ENCODE measurements at places on chromosomes 11 and 22. TPM values are rescaled to one million over a fixed set of nuclear protein-coding genes. Genes with fewer than 3 reads are reported as not detected.
A peak's percentile ranks its signal among the peaks of the same experiment; 100 is the strongest.

- peak overlapping the region; percentile 78 for H3K4me3 ChIP-seq
- no peak for DNase-seq
- peak overlapping the region; percentile 39 for H3K27ac ChIP-seq
- peaks cover 97% of the 10 kb centered on the region for H3K4me1 ChIP-seq
- H3K36me3 ChIP-seq: peaks cover 4% of the 10 kb centered on the region
Measured at GRCh38 chr11:68469122-68469521, 8.6 kb downstream of the PPP6R3 start.

GRCh38 chr11:16367252-16367651 is 10.9 kb upstream of the SOX6 start:
- no peaks in the 10 kb centered on the region for H3K4me1 ChIP-seq
- no peak overlapping the region for H3K4me3 ChIP-seq
- no peaks in the 10 kb centered on the region for H3K27me3 ChIP-seq
- no peak overlapping the region for H3K27ac ChIP-seq
- H3K36me3 ChIP-seq: no peaks in the 10 kb centered on the region

DNA sequence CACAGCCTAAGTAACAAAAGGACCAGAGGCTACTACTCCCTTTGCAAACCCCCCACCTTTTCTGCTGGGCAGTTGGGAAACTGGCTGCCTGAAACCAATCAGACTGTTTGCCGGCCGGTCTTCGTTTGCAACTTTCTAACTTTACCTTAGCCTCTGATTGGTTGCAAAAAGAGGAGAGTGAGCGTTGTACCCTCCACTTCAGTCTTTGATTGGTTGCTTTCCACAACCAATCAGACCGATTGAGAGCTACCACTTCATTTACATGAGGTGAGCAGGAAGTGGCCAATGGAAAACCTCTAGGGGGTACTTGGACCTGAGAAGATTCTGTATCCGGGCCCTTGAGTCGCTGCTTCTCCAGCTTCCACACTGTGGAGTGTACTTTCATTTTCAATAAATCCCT is 18.8 kb upstream of the CLNS1A start:
- no peak for DNase-seq
- no peaks in the 10 kb centered on the region for H3K36me3 ChIP-seq
- H3K4me1 ChIP-seq: no peaks in the 10 kb centered on the region

- no peak overlapping the region for H3K4me3 ChIP-seq
- no peak overlapping the region for H3K27ac ChIP-seq
- H3K27me3 ChIP-seq: no peaks in the 10 kb centered on the region
- no peaks in the 10 kb centered on the region for H3K4me1 ChIP-seq
- peaks cover 8% of the 10 kb centered on the region for H3K36me3 ChIP-seq
- no peak for DNase-seq
Measured at GRCh38 chr22:17876306-17876831, 102.1 kb upstream of the BID start.

- peak overlapping the region; percentile 3 for H3K27ac ChIP-seq
- no peaks in the 10 kb centered on the region for H3K27me3 ChIP-seq
- H3K36me3 ChIP-seq: peaks cover 11% of the 10 kb centered on the region
- H3K4me3 ChIP-seq: peak overlapping the region; percentile 6
- no peak for DNase-seq
Measured at GRCh38 chr11:96331699-96332116, 11.3 kb downstream of the MAML2 start.

GRCh38 chr11:84292955-84293354 is 1006.8 kb upstream of the CCDC90B start:
- no peak overlapping the region for H3K4me3 ChIP-seq
- H3K4me1 ChIP-seq: no peaks in the 10 kb centered on the region
- H3K27ac ChIP-seq: no peak overlapping the region
- H3K27me3 ChIP-seq: no peaks in the 10 kb centered on the region
- DNase-seq: no peak

DNA sequence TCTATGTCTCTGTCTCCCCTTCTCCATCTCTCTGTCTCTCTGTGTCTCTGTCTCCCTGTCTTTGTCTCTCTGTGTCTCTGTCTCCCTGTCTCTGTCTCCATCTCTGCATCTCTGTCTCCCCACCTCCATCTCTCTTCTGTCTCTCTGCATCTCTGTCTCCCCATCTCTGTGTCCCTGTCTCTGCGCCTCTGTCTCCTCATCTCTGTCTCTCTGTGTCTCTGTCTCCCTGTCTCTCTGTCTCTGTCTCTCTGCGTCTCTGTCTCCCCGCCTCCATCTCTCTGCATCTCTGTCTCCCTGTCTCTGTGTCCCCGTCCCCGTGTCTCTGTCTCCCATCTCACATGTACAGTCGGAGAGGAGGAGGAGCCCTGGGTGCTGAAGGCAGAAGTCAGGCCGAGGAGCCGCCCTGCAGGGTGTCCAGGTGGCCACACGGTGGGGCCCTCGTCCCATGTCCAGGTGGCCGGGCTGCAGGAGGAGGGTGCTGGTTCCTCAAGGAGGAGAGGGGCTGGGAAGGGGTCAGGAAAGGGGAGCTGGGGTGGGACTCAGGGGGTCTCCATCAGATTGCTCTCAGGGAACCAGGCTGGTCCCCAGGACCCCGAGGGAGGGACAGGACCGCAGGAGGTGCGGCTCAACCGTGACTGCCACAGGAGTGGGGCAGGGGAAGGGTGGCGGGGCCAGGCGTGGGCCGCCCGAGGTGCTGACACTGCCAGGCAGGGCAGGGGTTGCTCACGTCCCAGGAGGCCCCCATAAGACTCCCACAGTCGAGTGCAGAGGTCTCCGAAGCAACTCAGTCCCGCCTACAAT is 25.6 kb upstream of the TH start:
- H3K36me3 ChIP-seq: no peaks in the 10 kb centered on the region
- peak; percentile 81 for DNase-seq
- no peak overlapping the region for H3K4me3 ChIP-seq
- peaks cover 11% of the 10 kb centered on the region for H3K4me1 ChIP-seq
- H3K27me3 ChIP-seq: peaks cover 15% of the 10 kb centered on the region

GRCh38 chr11:129538323-129538722 is 162.7 kb downstream of the BARX2 start:
- no peak for DNase-seq
- no peak overlapping the region for H3K27ac ChIP-seq
- H3K27me3 ChIP-seq: peaks cover 7% of the 10 kb centered on the region

DNA sequence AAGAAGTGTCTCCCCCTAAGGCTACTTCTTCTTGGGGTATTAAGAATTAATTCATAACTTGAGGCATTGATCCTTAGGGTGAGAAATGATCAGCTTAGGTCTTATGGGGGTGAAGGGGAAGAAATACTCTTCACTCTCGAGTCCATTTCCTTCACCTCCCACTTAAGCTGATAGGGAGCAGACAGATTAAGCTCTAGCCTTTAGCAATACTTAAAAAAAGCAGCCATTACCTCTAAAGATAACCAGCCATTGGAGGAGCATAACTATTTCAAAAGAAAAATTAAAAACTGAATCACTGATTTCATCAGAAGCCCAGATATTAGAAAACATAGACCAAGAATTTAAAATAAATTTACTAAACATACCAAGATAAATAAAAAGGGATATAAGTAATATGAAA is 60.5 kb downstream of the ENTHD1 start:
- no peak overlapping the region for H3K27ac ChIP-seq
- H3K4me1 ChIP-seq: peaks cover 17% of the 10 kb centered on the region
- no peak for DNase-seq
- H3K4me3 ChIP-seq: peak overlapping the region; percentile 38
- peaks cover 32% of the 10 kb centered on the region for H3K27me3 ChIP-seq

- peaks cover 6% of the 10 kb centered on the region for H3K27me3 ChIP-seq
- H3K4me1 ChIP-seq: peaks cover 18% of the 10 kb centered on the region
- no peak for DNase-seq
- H3K36me3 ChIP-seq: no peaks in the 10 kb centered on the region
Measured at GRCh38 chr22:24516301-24516737, 21.2 kb downstream of the UPB1 start.

GRCh38 chr22:32469799-32470212 is 4.8 kb upstream of the FBXO7 start:
- DNase-seq: no peak
- H3K27ac ChIP-seq: no peak overlapping the region
- H3K4me3 ChIP-seq: no peak overlapping the region
- H3K27me3 ChIP-seq: peaks cover 14% of the 10 kb centered on the region
- peaks cover 11% of the 10 kb centered on the region for H3K4me1 ChIP-seq

DNA sequence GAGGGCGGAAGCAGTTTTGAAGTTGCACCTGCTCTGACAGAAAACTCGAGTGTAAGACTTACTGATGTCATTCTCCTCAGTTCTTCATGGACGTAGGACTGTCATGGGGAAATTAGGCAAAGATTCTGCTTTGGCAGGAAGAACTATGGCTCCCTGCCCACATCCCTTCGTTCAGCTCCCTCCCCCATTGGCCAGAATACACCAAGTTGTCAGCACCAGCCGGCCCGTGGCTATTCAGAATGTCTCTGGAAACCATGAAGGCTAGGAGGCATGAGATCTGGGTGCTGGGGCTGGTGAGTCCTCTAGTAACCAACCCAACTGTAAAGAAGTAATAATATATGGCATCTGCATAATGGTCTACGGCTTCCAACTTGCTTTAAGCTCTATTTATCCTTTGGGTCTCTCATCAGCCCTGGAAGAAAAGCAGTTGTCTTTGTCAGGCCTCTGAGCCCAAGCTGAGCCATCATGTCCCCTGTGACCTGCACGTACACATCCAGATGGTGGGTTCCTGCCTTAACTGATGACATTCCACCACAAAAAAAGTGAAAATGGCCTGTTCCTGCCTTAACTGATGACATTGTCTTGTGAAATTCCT is 74.1 kb downstream of the PIWIL4 start:
- no peak for DNase-seq
- no peak overlapping the region for H3K27ac ChIP-seq
- peaks cover 10% of the 10 kb centered on the region for H3K4me1 ChIP-seq
- no peaks in the 10 kb centered on the region for H3K27me3 ChIP-seq

GRCh38 chr11:86208572-86208971 is 36.0 kb upstream of the EED start:
- H3K4me3 ChIP-seq: no peak overlapping the region
- DNase-seq: no peak
- no peaks in the 10 kb centered on the region for H3K36me3 ChIP-seq

- H3K4me3 ChIP-seq: no peak overlapping the region
- peaks cover 6% of the 10 kb centered on the region for H3K27me3 ChIP-seq
- no peaks in the 10 kb centered on the region for H3K4me1 ChIP-seq
Measured at GRCh38 chr11:117482881-117483280, 155.2 kb downstream of the CEP164 start.

- DNase-seq: no peak
Measured at GRCh38 chr11:132177106-132177505, 806.7 kb downstream of the NTM start.

DNA sequence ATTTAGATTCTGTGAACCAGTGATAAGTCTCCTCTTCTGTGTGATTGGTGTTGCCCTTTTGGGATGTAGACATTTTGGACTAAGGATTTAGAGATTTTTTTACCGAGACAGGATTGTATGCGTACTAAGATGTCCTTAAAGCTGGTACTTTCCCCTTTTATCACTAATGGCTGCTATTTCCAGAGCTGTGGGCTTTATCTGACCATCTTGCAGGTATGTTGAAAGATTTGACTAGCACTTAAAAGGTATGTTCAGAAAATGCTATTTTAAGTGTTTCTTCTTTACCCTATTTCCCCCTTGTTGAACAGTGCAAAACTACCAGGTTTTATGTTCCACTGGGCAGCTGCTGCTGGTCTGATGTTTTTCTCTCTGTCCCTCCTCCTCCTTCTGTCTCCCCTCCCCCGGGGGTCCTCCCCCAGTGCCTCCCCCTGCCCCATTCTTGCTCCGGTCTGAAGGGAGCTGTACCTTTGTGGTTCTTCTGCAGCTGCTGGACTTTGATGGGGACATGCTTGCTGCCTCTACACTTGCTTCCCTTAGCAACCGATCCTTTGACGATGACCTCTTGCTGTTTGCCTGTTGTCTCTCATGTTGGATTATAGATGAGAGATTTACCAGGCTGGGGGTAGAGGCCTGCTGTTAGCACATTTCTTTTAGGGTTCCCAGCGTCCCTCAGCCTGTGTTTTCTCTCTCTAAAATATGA is 59.6 kb downstream of the ZNRF3 start:
- H3K27ac ChIP-seq: no peak overlapping the region
- H3K4me1 ChIP-seq: no peaks in the 10 kb centered on the region
- no peak overlapping the region for H3K4me3 ChIP-seq
- no peak for DNase-seq
- peaks cover 14% of the 10 kb centered on the region for H3K36me3 ChIP-seq

GRCh38 chr11:117925198-117925925 is 3.8 kb downstream of the TMPRSS13 start:
- no peak overlapping the region for H3K4me3 ChIP-seq
- H3K4me1 ChIP-seq: peaks cover 24% of the 10 kb centered on the region
- no peak overlapping the region for H3K27ac ChIP-seq
- no peaks in the 10 kb centered on the region for H3K27me3 ChIP-seq

GRCh38 chr11:19493446-19494213 is 219.0 kb upstream of the NAV2 start:
- H3K4me3 ChIP-seq: no peak overlapping the region
- H3K36me3 ChIP-seq: no peaks in the 10 kb centered on the region
- DNase-seq: no peak
- H3K4me1 ChIP-seq: no peaks in the 10 kb centered on the region
- no peak overlapping the region for H3K27ac ChIP-seq
- H3K27me3 ChIP-seq: peaks cover 15% of the 10 kb centered on the region

GRCh38 chr22:27857443-27857842 is 55.9 kb upstream of the MN1 start:
- H3K27me3 ChIP-seq: no peaks in the 10 kb centered on the region
- H3K36me3 ChIP-seq: peaks cover 22% of the 10 kb centered on the region

DNA sequence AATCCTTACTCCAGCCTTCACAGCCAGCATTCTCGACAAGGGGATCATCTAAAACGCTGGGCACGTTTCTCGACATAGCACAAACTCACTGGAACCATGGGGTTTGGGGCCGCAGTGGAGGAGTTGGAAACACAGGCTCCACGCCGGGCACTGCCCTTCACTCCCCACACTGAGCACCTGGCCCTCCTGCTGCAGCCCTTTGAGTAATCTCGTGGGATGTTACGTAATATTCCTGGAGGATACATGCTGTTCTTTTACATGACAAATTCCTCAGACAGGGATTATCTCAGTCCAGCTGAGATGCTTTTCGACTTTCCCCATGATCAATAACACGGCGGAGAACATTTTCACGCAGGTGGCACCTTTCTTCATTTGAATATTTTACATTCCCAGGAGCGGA is 408.0 kb downstream of the SHANK2 start:
- no peak overlapping the region for H3K4me3 ChIP-seq
- no peaks in the 10 kb centered on the region for H3K27me3 ChIP-seq
- DNase-seq: no peak
- H3K4me1 ChIP-seq: no peaks in the 10 kb centered on the region
- no peaks in the 10 kb centered on the region for H3K36me3 ChIP-seq

- no peaks in the 10 kb centered on the region for H3K4me1 ChIP-seq
- H3K4me3 ChIP-seq: no peak overlapping the region
- no peak for DNase-seq
- H3K36me3 ChIP-seq: no peaks in the 10 kb centered on the region
- no peaks in the 10 kb centered on the region for H3K27me3 ChIP-seq
Measured at GRCh38 chr11:1241706-1242105, 18.8 kb downstream of the MUC5B start.

The SEPTIN5 gene
- total RNA-seq: 1.8 TPM

The IZUMO1R gene
- total RNA-seq: not detected

The UCP3 gene
- total RNA-seq: 5.4 TPM

The KCNC1 gene
- not detected for total RNA-seq

The SNAP29 gene
- total RNA-seq: 19.8 TPM

The MS4A6E gene
- not detected for total RNA-seq

The BTBD18 gene
- total RNA-seq: not detected

The BAIAP2L2 gene
- total RNA-seq: 1.3 TPM

The C11orf42 gene
- not detected for total RNA-seq

The ASPHD2 gene
- total RNA-seq: 14.6 TPM

The ALX4 gene
- total RNA-seq: not detected

The ZBTB3 gene
- 12.2 TPM for total RNA-seq

The ZNF215 gene
- 0.23 TPM for total RNA-seq

The MARK2 gene
- 30.0 TPM for total RNA-seq

The POTEH gene
- total RNA-seq: not detected

The CHRM1 gene
- total RNA-seq: not detected

The MMP7 gene
- not detected for total RNA-seq
